Central memory CD4-positive, alpha-beta T cell (primary cell): ENCODE measurements at places on chromosomes 2 and 18.

DNA sequence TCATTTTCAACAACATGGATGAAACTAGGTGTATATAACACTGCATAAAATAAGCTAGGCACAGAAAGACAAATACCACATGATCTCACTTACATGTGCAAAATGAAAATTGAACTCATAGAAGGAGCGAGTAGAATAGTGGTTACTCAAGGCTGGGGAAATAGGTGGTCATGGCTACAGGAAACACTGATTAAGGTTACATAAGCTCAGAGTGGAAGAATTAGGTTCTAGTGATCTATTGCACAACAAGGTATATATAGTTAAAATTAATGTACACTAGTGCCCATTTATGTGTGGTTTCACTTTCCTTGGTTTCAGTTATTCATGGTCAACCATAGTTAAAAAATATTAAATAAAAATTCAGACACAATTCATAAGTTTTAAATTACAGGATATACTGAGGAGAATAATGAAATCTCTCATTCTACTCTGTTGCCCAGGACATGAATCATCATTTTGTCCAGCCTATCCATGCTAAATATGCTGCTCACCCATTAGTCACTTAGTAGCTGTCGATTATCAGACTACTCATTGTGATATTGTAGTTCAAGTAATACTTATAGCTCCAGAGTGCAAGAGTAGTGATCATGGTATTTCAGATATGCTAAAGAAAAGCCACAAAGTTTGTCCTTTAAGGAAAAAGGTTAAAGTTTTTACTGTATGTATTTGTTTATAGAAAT lies 1530.9 kb upstream of the LRRTM1 start:
- DNase-seq = no peak

DNA sequence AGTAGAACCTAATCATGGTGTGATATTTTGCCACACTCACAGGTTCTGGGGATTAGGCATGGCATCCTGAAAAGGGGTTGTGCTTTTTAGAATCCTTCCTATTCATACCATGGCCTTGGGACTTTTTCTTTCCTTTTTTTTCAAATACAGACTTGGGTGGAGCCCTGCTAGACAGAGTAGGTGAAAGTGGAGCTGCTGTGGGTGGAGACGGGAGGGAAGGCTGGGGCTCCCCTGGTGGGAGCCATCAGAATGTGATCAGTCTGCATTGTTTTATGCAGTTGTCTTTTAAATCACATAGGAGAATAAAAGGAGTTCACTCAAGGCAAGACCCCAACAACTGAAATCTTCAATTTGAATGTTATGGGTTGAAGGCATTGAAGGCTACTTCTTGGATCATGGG lies 130.2 kb downstream of the VAPA start:
- DNase-seq = no peak

DNA sequence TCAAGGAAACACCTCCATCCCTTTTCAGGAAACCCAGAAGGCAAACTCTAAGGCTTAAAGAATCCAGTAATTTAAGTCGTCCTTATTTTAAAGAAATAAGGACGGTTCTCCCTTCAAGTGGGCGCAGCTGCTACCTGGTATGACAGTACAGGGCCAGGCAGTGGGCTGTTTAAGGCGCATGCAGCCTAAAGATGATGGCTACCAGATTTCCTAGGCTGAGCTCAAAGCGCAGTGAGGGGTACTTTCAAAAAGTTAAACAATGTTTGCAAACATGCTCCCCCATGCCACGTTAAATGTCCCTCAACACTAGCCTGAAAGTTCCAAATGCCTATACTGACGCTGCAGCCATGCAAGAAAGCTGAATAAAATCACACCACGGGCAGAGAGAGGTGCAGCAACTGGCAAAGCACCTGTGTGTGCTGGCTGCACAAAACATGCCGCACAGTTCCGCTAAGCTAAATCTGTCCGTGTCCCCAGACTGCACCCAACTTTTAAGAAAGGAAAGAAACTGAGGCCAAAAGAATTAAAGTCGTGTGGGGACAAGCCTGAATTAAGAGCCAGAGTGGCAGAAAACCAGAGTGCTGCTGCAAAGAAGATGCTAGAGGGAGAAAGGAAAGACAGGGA lies 583 bp downstream of the HIBCH start:
- no peak for DNase-seq

GRCh38 chr2:100588071-100588786 lies 25.4 kb downstream of the PDCL3 start:
- peak; percentile 80 for DNase-seq
